DMS153 (cell line): ENCODE measurements at places on chromosomes 12 and 14.
A peak's percentile ranks its signal among the peaks of the same experiment; 100 is the strongest.

DNA sequence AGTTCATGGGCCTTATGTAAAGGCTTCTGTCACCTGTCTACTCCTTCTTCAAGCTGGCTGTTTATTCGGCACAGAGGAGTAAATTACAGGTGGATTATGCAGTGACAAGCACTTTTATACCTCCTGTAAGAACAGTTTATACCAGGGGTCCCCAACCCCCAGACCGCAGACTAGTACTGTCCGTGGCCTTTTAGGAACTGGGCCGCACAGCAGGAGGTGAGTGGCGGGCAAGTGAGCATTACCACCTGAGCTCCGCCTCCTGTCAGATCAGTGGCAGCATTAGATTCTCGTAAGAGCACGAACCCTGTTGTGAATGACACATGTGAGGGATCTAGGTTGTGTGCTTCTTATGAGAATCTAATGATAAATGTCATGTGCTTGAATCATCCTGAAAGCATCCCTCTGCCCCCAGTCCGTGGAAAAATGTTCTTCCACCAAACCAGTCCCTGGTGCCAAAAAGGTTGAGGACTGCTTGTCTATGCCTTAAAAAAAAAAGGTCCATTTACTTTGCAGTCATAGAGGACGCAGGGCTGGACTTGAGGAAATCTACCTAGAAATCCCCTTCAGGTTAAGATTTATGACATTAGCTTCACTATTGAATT lies 78.8 kb downstream of the ETV6 start:
- no peak for DNase-seq

DNA sequence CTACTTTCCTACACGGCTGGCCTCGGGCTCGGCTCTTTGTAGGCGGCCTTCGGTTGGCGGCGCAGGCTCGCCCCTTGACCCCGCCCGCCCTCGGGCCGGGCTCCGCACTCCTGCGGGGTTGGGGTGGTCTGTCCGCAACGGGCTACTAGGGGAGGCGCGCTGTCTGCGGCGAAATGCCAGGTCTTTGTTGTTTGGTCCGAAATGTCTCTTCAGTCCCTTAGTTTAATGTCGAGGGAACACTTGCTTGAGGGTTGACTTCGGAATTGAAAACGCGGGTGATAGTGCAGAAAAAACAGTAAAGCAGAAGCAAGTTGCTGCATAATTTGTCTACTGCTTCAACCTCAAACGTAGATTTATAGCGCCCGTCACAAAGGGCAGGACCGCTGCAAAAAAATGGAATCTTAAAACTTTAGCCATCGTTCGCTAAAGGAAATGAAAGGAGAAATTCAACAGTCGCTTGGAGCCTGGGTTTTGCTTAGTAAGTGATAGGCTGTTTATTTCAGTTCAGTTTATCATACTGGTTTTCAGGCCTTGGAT lies 390 bp downstream of the JKAMP start:
- DNase-seq: no peak

GRCh38 chr12:20403230-20403629 lies 34.9 kb downstream of the PDE3A start:
- DNase-seq: no peak

GRCh38 chr12:6092784-6093722 lies 31.4 kb downstream of the VWF start:
- DNase-seq: no peak

DNA sequence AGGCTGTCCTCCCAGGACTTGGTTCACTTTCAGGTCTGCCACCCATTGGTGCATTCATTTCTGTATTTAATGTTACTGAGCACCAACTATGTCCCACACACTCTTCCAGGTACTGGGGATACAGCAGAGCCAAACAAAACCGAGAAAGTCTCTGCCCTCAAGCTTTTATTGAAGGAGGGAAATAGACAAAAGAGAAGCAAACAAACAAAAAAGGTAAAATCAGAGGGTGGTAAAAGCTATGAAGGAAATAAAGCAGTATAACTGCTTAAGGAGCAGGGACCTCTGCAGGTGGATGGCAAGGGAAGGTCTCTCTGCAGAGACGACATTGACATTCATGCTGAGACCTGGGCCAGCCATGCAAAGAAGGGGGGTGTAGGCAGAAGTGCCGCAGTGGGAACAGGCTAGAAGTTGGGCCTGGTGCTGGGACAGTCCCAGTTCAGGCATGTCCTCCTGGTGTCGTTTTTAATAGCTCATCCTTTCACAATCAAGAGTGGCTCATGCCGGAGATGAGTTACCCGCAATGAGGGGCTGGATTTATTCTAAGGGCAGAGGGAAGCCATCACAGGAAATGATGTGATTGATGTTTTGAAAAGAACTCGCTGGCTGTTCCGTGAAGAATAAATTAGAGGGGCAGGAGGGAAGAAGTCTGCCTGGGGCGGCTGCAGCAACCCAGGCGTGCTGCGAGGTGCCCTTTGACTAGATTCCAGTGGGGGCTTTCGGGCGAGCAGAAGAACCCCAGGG lies 72.8 kb downstream of the IRF2BPL start:
- DNase-seq: peak; percentile 60

DNA sequence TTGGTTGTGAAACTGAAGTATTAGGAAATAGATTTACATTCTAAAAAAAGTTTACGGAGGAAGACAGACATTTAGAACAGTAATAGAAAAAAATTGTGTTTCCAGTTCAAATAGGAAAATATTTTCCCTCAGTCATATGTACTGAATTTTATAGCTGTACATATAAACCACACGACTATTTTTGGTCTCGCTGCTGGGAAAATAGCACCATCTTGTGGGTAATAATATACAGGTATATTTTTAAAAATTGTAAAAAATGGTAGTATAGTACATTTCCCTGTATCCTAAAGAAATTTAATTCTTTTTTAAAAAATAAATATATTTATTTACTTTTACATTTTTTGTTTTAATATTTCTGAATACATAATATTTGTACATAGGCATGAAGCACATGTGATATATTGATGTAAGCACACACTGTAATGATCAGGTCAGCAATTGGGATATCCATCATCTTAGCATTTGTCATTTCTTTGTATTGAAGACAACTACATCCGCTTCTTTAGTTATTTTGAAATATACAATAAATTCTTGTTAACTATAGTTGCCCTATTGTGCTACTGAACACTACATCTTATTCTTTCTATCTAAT lies 168.6 kb downstream of the ALX1 start:
- DNase-seq: no peak

DNA sequence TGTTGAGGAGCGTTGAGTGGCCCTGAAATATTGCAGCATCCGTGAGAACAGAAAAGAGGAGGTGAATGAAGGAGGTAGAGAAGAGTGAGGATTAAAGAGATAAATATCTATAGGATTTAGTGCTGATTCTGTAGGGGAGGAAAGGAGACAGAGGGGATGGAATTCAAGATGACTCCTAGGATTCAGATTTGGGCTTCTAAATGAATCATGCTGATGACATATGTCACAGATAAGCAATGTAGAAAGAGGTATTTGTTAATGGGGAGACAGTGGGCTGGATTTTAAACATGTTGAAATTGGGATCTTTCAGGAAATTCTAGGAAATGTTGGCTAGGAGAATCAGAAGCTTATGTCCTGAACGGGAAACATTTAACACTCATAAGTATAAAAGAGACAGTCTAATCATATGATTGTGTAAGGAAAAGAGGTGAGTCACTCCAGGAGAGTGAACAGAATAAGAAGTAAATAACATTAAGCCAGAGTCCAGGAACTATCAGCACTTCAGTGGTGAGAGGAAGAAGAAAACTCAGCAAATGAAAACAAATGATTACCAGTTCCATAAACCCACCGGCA lies 58.1 kb upstream of the DIO2 start:
- no peak for DNase-seq

GRCh38 chr12:83313322-83313721 lies 626.6 kb downstream of the TMTC2 start:
- no peak for DNase-seq

DNA sequence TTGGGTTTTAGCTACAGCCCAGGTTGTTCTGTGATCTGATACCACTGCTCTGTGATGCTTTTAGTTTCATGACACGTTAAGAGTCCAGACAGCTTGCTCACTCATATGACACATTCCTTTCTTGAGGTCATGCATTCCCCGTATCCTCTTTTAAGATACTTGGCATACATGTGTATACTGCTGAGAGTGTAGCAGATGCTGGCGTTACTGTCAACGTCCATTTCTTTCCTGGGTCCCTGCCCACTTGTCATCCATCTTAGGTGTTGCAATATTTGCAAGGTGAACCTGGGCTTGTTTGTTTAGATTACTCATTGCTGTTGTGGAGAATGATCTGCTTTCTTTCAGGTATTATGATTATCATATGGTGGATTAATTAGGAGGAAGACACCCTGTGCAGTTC lies 9.1 kb upstream of the EMP1 start:
- DNase-seq: no peak

DNA sequence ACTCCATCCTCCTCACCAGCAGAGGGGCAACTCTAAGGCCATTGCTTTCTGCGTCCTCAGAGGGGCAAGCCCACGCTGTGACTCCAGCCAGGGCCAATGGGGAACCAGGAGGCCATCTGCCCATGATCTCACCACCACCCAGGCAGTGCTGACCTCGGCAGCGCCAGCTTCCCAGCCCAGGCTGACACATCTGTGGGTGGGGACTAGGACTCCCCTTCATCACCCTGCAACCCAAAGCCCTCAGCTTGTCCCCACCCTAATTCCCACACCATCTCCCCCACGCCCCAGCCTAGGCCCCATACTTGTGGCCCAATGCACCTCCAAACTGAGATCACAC lies 58.6 kb downstream of the VWF start:
- DNase-seq: no peak

- no peak for DNase-seq
Observed at GRCh38 chr12:52971679-52972329, 22.9 kb downstream of the KRT18 start.

DNA sequence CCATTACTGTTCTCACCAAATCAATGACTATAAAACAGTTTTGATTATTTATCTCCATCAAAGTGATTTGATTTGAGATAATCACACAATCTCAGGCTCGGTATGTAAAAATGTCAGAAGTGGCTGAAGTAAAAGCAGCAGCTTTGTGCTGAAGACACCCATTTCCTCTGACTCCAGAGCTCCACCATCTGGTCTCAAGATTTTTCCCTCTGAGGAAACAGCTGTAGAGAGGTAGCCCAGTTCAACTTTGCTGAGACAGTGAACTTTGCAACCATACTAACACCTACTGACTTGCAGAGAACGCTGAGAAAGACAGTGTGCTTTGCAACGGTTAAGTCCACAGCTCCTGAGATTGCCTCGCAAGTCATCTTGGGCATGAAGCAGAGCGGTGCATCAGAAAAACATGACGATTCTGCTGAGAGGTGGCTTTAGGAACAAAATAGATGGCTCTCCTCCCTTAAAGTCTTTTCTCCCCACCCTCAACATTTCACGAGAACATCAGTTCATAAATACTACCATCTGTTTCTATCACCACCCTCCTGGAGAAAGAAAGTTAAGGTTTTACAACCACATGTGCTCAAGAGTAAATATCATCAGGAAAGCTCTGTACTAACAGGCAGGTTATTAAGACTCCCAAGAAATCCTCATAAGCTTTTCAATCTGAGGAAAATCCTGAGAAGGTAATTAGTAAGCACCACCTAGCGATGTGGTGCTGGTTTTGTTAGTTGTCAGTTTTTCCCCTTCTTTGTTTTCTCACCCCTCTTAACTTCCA lies 34.8 kb downstream of the HIGD1C start:
- no peak for DNase-seq

DNA sequence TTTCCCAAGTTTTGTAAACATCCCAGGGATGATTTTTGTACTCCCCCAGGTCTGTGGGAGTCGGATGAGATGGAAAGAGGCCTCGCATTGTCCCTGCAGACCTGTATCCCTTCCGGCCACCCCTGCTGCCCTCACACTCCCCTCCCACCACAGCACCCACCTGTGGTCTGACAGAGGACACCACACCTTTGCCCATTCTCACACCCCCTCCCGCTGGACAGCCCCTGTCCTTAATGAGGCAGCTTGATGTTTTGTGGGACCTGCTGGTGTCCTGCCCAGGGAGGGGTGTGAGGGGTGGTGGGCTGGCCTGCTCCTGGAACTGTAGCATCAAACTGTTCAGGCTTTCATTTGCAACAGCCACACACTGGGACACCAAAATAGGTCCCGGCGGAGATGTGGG lies 71.3 kb downstream of the EID3 start:
- no peak for DNase-seq

DNA sequence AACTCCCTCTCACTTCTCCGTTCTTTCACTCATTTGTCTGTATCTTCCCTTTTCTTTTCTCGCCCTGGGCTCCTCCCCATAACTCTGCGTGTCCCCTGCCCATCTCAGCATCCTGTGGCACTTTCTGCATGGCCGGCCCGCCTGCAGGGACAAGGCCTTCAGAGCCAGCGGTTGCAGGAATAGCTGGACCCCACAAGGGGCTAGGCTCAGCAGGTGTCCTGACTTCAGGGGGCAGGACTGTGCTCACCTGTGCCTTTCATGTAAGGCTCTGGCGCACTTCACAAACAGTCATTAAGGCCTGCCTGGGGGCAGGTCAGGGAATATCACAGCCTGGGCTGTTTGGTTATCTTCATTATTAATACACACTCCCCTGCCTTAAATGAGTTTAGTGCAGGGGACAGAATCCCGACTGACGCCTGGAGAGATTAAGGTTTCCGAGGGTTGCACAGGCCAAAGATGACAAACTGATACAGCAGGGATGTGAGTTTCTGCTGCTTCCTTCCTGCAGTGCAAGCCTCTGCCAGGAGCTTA lies 768.8 kb upstream of the TBX3 start:
- DNase-seq: no peak

DNA sequence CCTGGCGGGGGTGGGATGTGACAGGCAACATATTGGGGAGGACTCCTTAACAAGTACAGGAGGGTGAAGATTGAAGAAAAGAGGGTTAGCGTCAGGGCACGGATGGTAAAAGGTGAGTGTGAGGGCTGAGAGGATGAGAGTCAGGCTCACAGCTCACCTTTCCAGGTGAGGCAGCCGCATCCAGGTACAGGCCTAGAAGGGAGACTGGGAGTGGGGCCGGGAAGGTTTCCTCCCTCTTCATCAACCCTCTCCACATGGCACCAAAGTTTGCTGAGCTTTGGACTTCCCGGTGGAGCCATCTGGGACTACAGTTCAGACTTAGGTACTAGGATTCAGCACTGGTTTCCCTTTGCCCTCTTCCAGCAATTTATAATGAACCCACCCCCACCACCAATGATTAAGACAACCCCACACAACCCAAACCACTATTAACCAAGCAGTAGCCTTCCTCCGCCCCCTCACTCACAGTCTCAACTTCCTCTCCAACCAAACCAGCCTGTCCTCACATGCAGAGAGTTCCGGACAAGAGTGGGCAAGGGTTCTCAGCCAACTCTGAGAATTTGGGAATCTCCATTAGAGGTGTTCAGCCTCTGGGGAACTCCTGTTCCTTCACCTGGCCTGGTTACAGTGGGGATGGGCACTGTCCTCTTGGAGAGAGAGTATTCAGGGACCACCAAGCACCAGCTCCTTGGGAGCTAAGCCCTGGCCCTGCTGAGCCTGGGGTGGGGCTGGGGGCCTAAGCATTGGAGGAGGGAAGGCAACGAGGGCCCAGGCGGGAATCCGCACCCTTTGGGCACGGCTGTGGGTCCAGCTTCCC lies 2.4 kb upstream of the HOXC4 start:
- no peak for DNase-seq
